ENCODE measurements at places on chromosomes 2 and 18.

DNA sequence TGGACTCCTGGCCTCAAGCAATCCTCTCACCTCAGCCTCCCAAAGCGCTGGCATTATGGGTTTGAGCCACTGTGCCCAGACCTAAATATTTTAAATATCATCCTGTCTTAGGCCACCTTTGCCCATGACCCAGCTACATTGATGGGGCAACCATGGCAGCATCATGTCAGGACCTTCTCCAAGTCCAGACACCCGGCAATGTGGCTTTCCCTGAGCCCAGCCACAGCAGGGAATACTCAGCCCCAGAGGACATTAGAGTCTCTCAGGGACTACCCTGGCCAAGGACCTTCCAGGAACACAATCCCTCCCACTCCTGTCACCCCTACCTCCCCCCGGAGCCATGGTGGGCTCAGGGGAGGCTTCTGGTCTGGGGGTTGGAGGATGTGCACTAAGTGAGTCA lies 72.8 kb downstream of the SMAD7 start:
- DNase-seq = no peak

DNA sequence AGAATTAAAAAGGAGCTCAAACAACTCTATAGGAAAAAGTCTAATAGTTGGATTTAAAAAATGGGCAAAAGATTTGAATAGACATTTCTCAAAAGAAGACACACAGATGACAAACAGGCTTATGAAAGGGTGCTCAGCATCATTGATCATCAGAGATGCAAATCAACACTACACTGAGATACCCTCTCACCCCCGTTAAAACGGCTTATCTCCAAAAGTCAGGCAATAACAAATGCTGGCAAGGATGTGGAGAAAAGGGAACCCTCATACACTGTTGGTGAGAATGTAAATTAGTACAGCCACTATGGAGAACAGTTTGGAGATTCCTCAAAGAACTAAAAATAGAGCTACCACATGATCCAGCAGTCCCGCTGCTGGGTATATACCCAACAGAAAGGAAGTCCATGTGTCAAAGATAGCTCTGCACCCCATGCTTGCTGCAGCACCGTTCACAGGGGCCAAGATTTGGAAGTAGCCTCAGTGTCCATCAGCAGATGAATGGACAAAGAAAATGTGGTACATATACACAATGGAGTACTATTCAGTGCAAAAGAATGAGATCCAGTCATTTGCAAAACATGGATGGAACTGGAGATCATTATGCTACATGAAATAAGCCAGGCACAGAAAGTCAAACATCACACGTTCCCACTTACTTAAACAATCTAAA lies 46.7 kb upstream of the B3GNT7 start:
- no peak for DNase-seq

- DNase-seq = no peak
Measured at GRCh38 chr18:67553437-67553836, 36.9 kb upstream of the DSEL start.

DNA sequence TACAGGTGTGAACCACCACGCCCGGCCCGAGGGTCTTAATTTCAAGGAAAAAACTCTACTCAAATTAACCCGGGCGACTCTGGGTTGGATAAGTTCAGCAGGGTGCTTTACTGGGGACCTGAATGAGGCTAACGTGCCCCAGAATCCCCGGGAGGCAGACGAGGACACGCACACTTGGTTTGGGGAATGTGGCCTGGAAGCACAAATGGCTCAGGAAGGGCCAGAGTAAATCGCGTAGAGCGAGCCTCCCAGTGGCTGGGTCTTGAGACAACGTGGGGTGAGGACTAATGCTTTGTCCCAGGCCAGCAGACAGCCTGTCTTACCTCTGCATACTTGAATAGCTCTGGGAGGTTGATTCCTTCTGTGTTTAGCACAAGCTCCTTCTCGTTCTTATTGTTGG lies 75.8 kb downstream of the POLR1A start:
- no peak for DNase-seq

GRCh38 chr2:199469514-199470360 lies 12.0 kb upstream of the SATB2 start:
- DNase-seq = no peak

DNA sequence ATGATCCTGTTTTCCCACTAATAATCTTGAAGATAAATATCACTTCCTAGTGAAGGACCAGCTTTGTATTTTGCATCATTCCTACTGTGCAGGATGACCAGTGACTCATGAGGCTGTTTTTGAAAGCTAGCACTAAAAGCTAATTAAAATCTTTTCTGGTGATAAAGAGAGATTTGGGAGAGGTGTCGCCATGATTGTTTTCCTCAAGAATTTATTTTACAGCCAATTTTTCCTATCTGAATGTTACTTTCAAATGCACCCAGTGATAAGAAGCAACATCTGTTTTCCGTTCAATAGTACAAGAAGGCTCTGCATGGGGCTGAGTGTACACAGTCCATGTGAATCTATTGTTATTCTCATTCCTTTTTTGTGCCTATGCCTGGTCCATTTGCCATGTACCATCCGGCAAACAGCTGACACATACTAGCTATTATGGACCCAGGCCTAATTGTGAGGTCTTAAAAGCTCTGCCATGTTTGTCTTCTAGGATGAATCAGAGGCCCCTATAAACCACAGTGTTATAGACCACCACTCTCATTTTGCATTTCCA lies 28.4 kb downstream of the MEIS1 start:
- no peak for DNase-seq

DNA sequence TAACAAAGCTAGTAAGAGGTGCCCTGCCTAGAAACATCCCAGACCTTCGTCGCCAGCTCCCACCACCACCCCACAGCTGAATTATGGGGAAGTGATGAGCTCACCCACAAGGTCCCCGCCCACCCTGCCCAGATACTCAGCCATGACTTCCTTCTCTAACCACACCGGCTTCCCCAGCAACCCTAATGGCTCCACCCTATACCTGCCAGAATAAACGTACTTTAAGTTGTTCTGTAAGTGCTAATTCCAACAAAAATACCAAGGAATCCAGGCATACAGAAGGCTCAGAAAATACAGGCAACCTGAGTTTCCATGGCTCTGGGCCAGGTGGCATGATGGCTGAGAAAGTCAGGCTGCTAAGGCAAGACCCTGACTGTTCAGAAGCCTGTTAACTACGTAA lies 39.1 kb downstream of the TMEM163 start:
- no peak for DNase-seq

- DNase-seq = no peak
Measured at GRCh38 chr2:64787019-64787365, 133.3 kb upstream of the SERTAD2 start.

- no peak for DNase-seq
Measured at GRCh38 chr2:53260568-53260967, 507.0 kb upstream of the CHAC2 start.

DNA sequence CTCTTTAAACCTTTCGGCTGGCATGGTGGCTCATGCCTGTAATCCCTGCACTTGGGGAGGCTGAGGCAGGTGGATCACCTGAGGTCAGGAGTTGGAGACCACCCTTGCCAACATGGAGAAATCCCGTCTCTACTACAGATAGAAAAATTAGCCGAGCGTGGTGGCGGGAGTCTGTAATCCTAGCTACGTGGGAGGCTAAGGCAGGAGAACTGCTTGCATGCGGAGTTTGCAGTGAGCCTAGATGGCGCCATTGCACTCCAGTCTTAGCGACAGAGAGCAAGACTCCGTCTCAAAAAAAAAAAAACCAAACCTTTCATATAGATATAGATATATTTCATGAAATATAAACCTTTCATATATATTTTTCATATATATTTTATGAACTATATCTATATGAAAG lies 864.7 kb downstream of the TRIB2 start:
- no peak for DNase-seq

GRCh38 chr2:17104454-17104853 lies 413.8 kb downstream of the RAD51AP2 start:
- no peak for DNase-seq

GRCh38 chr18:36337679-36338402 lies 40.3 kb downstream of the FHOD3 start:
- DNase-seq = no peak

GRCh38 chr2:67076239-67076624 lies 320.9 kb upstream of the ETAA1 start:
- no peak for DNase-seq

- no peak for DNase-seq
Measured at GRCh38 chr2:218313356-218313755, 21.1 kb upstream of the TMBIM1 start.

- DNase-seq = no peak
Measured at GRCh38 chr2:234722176-234722575, 225.3 kb upstream of the ARL4C start.

DNA sequence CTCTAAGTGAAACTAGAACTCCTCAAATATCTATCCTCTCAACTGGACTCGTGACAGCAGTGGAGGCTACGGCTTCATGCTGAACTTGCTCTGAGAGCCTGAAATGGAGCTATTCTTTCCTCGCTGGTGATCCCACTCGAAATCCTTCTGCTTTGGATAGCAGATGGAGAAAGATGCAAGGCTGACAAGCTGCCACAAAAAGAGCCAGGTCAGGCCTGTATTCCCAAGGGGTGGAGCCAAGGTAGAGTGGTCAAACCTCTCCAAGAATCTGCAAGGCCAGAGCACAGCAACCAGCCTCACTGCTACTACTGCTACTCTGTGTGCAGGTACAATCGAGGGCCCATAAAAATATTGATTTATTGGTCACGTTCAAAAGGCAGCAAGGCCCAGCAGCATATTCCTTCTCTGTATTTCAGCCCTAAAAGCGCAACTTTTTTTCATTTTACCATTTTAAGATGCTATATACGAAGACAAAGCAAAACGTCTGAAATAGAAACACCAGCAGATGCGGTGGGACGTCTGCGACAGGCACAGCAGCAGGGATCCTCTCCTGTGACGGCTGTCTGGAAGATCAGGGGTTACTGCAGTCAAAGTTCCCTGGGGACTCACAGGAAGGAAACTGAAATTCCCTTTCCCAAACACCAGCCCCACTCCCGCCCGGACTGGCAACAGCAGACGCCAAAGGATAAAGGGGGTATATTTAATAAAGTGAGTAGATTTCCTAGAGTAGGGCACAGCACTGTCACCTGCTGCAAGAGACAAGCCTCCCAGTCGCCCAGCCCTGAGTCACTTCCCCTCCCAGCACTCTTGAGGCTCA lies 2.4 kb downstream of the SPRED2 start:
- DNase-seq = no peak

- DNase-seq = no peak
Measured at GRCh38 chr2:62941413-62941812, 109.2 kb upstream of the OTX1 start.

DNA sequence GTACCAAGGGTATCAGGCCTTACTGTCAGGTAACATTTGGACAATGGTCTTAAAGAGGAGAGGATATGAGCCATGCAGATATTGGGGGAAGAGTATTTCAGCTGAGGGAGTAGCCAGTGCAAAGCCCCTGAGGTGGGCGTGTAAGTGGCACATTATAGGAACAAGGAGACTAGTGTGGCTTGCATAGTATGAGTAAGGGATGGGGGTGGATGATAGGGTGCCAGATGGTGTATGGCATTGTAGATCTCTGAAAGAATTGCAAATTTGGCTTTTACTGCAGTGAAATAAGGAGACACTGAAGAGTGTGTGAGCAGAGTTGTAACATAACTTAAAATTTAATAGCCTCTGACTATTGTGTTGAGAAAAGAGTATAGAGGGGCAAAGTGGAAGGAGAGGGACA lies 244.0 kb downstream of the PDE11A start:
- DNase-seq = no peak

- no peak for DNase-seq
Measured at GRCh38 chr2:232361646-232362045, 16.9 kb upstream of the ALPP start.

GRCh38 chr18:51006948-51007789 lies 22.8 kb upstream of the SMAD4 start:
- DNase-seq = no peak

GRCh38 chr2:149420053-149420963 lies 89.9 kb downstream of the LYPD6 start:
- no peak for DNase-seq

DNA sequence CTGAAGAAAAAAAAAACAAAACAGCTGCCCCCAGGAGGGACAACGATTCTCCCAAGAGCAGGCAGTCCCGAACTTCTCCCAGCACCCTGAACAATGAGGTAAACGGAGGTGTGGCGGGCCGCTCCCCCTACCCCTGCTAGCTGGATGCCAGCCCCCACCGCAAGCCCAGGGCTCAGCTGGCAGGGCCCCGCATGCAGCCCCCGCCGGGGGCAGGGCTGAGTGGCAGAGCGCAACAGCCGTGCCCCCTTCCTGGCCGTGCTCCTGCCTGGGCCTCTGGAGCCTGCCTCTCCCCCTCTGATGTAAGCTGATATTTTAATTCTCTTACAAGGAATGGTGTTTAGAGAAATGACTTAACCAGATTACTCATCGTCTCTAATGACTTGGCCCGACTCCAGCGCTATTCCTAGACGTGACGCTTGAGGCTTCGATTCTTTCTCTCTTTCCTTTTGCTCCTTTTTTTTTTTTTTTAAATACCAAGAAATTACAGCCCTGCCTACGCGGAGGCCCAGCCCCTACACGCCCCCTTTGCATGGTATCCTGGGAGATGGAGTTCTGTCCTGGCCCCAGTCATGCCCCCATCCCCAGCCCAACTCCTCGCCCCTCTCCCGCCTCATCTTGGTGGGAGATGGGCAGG lies 4.6 kb upstream of the ARID5A start:
- DNase-seq = peak; percentile 84

DNA sequence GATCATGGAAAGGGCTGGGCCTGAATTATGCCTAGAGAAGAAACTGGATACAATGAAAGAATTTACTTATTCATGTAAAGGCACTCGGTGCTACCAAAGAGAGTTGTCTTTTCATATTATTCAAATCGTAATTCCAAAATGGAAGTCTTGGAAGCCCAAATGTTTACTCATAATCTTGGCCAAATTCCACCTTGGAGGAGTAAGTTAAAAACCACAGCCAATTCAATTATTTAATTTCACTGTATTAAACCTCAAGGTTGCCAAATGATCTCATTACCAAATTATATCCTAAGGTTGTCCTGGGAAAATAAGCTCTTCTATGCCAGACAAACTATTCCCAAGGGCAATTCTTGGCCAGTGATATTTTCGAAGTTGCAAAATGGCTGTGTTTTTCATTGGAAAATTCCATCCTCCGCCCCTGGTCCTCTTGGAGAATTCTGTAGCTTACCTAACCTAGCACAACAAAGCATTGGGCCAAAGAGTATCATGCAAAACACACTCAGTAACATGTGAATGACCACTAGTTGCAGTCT lies 11.1 kb upstream of the VPS4B start:
- DNase-seq = no peak

- DNase-seq = no peak
Measured at GRCh38 chr2:203225423-203226039, 13.3 kb upstream of the CYP20A1 start.

- DNase-seq = no peak
Measured at GRCh38 chr2:6083136-6083535, 391.0 kb downstream of the SOX11 start.

- DNase-seq = peak; percentile 70
Measured at GRCh38 chr2:64646007-64646880, 7.5 kb downstream of the SERTAD2 start.

GRCh38 chr18:14912967-14913366 lies 165.0 kb downstream of the ANKRD30B start:
- no peak for DNase-seq

GRCh38 chr2:33090553-33091134 lies 143.9 kb downstream of the LTBP1 start:
- DNase-seq = no peak

- DNase-seq = no peak
Measured at GRCh38 chr2:74095632-74096031, 52.1 kb downstream of the BOLA3 start.

Data from activated CD8-positive, alpha-beta memory T cell treated with anti-CD3 and anti-CD28 coated beads for 4 hours (primary cell).